ENCODE measurements at places on chromosomes 1 and 21.

DNA sequence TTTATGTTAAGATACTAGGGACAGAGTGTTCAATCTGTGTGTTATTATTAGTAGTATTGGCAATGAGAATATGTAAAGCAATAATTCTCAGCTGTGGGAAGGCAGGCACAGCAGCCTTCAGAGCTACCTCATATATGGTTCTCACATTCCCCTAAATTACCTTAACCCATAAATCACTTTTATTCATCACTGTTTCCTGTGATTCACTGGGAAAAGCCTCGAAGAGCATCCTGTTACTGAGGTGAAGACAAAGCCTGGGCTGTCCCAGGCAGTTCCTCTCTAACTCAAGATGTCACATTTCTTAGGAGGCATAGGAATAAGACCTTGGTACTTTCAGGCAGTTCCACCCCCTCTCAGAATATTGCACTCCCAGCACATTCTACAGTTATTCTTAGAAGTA, 965.7 kb downstream of the NCAM2 start:
- no peak for DNase-seq

DNA sequence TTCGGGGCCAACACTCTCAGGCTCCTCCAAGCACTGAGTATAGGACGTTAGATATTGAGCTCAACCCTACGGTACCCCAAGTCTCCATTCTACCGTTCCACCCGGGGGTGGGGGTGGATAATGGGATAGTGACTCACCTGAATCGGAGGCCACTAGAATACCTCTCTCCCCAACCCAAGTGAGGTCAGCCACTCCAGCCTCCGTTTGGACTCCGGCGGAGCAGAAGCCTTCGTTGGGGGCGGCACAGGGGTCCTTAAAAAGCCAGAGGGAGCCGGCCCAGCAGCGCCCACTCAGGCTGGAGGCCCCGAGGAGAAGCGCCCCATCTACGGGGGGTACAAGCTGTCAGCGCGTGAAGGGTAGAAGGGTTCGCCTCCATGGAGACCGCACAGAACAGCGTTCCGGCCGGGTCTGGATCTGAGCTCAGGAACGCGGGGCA, 556 bp downstream of the WDR77 start:
- DNase-seq, result no peak

DNA sequence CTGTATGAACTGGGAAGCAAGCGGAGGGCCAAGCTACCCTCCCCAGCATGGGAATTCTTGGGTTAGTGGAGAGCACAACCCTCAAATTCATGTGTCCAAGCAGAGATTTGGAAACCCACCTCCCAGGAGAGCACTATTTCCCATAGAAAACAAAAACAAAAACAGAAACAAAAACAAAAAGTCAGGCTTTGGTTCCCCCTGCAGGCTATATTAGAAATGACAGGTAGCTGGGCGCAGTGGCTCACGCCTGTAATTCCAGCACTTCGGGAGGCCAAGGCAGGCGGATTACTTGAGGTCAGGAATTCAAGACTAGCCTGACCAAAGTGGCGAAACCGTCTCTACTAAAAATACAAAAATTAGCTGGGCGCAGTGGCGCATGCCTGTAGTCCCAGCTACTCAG, 10.8 kb downstream of the MINDY1 start:
- peak; percentile 55 for DNase-seq

DNA sequence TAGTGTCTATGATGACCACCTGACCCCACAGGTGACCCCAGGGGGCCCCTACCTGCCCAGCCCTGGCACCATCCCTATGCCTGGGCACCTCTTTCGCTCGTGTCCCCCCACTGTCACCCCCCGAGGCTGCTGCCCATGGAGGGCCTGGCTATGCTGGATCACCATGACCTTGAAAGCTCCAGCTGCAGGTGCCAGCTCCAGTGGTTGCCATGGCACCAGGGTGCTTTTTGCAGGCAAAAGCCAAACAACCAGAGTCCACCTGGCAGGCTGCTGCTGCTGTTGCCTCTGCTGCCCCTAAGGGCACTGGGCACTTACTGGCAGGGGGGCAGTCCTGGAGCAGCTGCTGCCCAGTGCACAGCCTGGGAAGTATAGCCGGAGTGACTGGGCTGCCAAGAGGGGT, 21.7 kb downstream of the ETNK2 start:
- DNase-seq, result no peak

GRCh38 chr1:162560303-162561036, 1.1 kb upstream of the UAP1 start:
- DNase-seq, result no peak

- DNase-seq, result no peak
Measured at GRCh38 chr1:10713614-10714013, 82.8 kb downstream of the CASZ1 start.

- peak; percentile 40 for DNase-seq
Measured at GRCh38 chr1:219710529-219711194, 97.8 kb upstream of the ZC3H11B start.

GRCh38 chr1:21624571-21625389, 44.4 kb downstream of the RAP1GAP start:
- DNase-seq, result peak; percentile 51

DNA sequence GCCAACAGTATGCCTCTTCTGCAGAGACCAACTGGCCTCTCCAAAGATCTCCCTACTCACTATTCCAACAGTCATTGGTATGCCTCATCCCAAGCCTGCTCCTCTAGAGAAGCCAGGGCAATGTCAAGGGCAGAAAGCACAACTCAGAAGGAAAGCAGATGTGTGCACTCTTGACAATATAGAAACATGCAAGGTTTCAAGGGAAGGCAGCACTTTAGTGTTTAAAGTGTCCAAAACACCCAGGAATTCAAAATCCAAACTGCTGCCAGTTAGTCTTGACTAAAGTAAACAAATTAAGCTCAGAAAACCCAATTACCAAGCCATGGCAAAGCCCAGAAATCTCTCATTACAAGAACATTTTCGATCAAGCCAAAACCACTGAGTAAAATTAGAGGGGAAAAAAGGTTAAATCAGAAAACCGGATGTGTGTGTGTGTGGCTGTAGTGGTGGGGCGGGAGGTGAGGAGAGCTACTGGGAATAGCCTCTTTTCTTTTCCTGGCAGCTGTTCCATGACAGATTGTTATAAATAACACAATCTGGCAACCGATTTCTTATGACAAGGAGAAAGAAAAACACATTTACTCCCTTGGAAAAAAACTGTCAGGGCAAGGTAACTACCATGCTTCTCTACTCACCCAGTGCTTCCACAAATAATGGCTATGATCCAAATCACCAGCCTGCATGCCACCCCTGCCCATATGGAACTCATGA, 39.2 kb downstream of the EIF2B3 start:
- DNase-seq, result peak; percentile 89

GRCh38 chr1:207990455-207990854, 79.5 kb upstream of the CD34 start:
- DNase-seq, result no peak

GRCh38 chr1:177800400-177801088, 169.3 kb downstream of the SEC16B start:
- peak; percentile 50 for DNase-seq

- DNase-seq, result no peak
Measured at GRCh38 chr1:62433861-62434617, 2.8 kb upstream of the USP1 start.

DNA sequence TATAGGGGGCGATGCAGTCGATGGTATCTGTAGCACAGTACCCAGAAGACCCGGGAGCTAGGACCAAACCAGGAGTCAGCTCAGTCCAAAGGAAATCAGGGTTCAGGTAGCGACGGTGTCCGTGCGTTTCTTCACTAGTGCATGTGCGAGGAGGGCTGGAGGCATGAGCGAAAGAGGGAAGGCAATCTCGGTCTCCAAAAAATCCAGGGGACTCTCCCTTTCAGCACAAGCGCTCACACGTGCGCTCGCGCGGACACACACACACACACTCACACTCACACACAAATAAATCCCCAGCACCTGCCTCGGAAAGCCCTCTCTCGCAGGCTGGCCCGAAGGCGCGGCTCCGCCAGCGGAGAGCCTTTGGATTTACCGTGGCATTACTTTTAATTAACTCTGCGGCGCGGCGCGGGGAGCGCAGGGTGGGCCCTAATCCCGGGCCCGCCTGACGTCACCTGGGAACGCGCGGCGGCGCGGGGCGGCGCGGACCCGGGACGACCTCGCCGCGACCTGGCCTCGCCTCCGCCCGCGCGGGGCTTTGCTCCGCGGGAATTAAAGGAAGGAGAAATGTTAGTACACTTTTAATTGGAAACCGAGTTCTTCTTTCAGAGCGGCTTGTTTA, 121.2 kb downstream of the LMX1A start:
- DNase-seq, result no peak

GRCh38 chr1:9349331-9349851, 56.7 kb downstream of the SPSB1 start:
- peak; percentile 66 for DNase-seq

DNA sequence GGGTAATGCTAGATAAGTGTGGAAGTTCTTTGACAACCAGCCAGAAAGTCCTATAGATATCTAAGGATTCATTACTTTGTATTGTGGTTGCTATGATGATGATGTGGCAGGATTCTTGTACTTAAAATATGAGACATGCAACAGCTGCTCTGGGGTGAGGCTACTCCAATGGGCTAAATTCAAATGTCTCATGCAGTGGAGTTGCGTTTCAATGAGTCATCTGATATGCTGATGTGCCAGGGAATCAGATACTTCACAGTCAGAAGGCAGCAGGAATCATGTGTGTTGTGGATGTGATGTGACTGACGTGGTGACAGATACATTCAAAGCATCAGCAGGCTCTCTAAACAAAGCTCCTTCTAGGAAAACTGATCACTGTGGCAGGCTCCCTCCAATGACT, 66.5 kb downstream of the TSEN15 start:
- peak; percentile 96 for DNase-seq

DNA sequence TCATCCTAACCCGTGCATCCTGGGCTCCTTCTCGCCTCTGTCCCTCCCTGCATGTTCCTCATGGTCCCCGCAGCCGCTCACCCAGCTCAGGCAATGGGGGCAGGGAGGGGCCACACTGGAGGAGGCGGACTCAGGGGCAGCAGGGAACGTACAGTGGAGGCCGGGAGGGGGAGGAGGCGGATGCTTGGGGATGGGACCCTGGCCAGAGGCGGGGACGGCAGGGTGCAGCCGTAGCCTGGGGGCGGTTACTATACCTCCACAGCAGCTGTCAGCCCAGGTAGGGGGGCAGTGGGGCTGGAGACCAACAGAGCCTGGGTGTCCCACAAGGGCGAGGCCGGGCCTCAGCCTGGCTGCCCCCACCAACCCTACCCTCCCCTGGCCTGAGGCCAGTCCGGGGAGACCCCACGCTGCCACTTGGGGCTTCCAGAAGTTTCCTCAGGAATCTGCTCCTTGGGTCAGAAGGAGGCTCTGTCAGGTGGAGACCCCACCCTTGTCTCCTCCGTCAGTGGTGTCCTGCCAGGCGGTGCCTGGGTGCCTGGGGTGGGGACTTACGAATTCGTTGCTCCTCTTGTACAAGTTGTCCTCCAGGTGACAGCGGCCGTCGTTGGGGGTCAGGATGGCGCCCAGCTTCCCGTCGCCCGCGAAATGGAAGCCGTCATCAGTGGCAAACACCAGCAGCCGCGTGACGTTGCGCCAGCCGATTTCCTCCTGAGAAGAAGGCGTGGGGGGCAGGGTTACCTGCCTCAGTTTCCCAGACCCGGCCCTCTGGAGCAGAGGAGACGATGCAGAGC, 20.7 kb downstream of the ITGB2 start:
- DNase-seq, result no peak

DNA sequence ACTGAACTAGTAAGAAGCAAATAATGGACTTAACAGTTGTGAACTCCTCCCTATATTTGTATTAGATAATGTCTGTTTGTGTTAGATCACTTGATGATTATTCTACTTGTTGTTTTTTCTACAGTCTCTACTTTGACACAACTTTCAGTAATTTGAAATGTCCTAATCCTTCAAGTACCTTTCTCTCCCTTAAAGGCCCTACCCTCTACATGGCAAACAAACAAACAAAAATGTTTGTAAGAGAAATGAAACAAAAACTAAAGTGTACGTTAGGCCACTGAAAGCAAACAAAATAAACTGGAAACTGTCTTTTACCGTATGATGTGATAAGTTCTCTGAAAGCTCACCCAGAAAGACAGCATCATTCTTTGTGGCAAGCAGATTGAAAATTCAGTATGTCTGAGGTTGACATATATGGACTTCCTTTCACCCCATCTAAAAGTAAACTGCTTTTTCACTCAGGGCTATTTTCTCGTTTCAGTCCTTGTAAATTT, 255.9 kb upstream of the SNX7 start:
- DNase-seq, result no peak

DNA sequence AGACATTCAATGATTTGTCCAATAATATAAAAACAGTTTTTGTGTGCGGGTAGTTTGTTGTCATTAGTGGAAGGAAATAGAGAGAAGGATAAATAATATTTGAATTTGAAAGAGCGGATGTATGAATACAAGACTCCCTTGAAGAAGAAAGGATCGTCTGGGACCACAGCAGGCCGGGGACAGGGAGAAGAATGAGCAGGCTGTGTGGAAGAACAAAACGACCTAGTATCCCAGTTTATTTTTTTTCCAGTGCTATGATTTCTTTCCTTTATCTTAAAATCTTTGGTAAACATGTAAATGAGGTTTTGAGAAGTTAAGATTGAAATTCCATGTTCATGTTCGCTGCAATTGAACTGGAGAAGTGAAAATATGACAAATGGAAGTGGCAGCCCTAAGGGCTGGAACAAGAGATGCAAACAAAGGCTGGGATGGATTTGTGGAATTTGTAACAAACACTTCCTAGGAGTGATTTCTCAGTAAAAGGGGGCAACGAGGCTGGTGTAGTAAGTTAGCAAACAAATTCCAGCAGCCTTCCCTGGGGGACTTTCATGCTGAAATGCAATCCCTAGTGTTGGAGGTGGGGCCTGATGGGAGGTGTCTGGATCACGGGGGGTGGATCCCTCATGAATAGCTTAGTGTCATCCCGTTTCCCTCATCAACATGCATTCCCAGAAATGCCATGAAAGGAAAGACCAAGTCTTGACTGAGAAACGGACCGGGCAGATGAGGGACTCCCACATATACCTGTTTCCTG, 10.2 kb upstream of the IFI16 start:
- DNase-seq, result peak; percentile 98

- peak; percentile 95 for DNase-seq
Measured at GRCh38 chr1:227428803-227429202, 110.5 kb upstream of the CDC42BPA start.

GRCh38 chr1:151854658-151855057, 1.1 kb upstream of the THEM5 start:
- DNase-seq, result no peak

DNA sequence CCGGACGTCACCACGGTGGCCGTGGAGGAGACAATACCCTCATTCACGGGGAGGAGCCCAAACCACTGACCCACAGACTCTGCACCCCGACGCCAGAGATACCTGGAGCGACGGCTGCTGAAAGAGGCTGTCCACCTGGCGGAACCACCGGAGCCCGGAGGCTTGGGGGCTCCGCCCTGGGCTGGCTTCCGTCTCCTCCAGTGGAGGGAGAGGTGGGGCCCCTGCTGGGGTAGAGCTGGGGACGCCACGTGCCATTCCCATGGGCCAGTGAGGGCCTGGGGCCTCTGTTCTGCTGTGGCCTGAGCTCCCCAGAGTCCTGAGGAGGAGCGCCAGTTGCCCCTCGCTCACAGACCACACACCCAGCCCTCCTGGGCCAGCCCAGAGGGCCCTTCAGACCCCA, 7.0 kb downstream of the TNFRSF14 start:
- DNase-seq, result no peak

DNA sequence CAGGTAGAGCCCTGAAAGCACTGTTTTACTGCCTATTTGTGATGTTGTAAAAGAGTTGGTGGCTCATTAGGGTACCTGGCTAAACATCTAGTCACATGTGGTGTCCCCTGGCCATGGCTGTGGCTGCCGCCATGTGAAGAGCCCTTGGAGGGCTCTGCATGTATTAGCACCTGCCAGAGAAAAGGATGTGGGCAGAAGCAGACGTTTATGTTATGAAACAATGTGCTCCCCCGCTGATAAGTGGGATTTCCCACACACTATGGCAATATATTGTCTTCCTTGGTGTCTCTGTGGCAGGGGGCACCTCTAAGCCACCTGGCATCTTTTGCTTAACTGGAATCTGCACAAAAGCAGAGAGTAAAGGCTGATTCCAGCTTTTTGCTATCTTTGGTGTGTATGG, 9.6 kb downstream of the TENT5C start:
- no peak for DNase-seq

Measured in EH (cell line).